ENCODE measurements at places on chromosomes 16 and 17.

DNA sequence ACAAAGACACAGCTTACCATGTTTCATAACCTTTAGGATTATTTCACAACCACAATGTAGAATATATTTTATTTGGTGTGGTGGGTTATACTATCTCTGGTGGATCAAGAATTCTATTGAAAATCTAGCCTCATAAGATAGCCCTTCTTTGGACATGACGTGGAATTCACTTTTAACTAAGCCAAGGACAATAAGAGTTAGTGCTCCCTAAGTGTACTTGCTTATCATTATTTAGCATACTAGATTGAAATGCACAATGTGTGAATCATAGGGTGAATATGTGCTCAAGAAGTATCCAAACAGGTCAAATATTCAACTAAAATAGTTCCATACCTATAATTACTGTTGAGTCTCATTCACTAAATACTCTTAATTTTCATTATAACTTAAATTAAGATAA is 1179.5 kb upstream of the GOT2 start:
- no peak for DNase-seq

DNA sequence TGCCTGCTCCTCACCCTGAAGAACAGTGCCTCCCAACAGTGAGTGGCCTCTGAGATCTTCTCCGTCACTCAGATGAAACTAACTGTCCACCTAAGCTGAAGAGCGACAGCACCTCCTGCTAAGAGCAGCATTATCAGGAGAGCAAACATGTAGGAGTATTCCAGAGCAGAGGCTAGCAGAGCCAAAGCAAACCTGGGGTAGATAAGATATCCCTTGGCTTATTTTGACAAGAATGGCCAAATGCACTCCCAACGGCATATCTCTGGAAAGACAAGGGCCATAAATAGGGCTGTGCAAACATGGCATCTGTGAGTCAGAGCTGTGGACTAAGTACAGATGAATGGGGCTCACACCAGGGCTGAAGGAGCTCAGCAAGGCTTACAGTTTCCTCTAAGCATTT is 96.3 kb downstream of the NDEL1 start:
- no peak for DNase-seq

DNA sequence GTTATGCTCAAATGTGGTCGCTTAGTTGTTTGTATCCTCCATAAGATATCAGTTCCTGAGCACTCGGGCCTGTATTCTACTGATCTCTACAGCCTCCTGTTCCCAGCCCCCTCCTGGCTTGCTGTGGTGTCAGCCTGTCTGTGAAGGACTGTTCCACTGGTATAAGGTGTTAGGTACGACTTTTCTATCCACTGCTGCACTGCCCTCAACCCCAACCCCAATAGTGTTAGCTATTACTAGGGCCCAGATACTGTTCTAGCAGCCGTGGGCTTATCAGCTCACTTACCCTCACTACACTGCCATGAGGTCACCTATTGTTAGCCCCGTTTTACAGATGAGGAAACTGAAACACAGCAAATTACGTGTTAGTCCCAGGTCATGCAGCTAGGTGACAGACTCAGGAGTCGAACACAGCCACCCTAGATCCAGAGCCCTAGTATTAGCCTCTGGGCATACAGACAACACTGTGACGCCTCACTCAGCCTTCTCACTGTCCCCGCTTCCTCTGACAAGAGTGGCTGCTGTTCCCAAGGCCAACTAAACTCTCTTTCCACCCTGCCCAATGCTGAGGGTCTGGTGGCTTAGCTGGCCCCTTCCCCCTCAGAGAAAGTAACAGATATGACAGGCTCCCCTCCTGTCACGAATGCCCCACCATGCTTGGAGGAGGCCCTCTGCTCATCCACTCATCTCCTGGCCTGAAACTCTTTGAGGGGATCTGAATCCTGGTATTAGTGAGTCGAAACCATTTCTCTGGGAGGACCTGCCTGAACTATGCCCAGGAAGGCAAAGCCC is 25.6 kb upstream of the ZNF652 start:
- no peak for DNase-seq

DNA sequence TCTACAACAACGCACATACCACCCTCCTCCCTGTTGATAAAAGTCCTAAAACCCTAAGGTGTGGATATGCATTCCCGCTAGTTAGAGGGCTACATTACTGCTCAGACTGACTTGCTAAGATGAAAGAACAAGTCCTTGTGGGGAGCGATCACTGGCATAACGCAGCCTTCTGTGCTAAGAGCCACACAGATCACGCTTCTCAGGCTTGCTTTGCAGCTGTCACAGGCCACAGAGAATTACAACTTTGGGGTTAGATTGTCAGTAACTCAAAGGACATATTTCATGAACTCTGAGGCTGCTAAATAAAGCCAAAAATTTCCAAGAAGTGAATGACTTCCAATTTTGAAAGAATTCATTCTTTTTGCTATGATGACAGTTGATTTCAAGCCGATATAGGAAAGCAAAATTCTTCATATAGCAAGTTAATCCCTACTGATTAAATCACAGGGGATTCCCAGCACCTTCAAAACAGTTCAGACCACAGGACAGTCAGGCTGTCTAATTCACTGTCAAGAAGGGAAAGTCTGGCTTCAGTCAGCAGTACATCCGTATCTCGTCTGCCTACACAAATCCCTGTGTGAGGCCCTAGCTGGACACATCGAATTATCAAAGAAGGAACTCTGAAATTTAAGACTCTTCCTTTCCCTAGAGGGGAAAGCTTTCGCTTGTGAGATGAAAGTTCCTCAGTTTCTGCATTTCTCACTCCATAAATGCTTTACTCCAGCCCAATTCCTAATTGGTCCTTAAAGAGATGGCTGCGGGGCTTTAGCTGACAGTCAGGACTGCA is 107.1 kb downstream of the VPS53 start:
- no peak for DNase-seq

DNA sequence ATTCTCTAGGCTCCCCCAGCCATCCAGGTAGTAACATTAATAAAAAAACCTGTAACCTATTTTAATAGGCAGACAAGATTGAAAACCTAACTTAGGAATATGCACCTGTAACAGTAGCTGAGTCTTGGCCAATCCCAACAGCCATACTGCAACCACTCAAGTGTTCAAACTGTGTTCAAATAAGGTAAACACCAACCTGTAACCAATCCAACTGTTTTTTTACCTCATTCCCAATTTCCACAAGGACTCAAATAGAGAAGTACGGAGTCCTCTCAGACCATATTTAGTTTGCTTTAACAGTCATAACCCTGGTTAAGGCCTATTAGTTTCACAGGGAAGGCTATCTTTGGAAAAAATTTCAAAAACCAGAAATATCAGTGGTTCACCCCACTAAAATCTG is 40.4 kb upstream of the NOS2 start:
- no peak for DNase-seq

- no peak for DNase-seq
Observed at GRCh38 chr17:44223541-44224071, 4.1 kb upstream of the UBTF start.

GRCh38 chr16:74556375-74556922 is 50.5 kb downstream of the GLG1 start:
- no peak for DNase-seq

GRCh38 chr17:56913353-56913866 is 439 bp downstream of the TRIM25 start:
- no peak for DNase-seq

GRCh38 chr17:19904924-19905323 is 37.2 kb upstream of the ULK2 start:
- DNase-seq = no peak

GRCh38 chr17:76843703-76844484 is 24.3 kb upstream of the MGAT5B start:
- no peak for DNase-seq

GRCh38 chr17:18246880-18247612 is 11.5 kb downstream of the FLII start:
- DNase-seq = no peak

DNA sequence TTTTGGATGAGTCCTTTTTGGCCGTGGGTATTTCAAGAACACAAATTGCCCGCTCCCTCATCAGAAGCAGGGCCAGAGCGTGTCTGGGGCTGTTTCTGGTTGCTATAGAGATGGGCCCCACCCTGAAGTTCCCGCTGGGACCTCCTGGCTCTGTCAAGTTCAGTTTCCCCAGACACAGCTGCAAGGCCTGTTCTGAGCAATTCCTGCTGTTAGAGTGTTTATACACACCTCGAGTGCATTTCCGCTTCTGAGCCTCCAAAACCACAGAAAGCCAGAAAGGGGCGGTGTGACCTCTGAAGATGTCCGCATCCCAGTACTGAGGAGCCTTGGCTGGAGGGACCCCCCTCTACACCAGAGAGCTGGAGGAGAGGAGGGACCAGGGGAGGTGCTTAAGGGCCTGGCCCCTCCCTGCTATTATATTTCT is 9.3 kb upstream of the WBP2 start:
- DNase-seq = no peak

DNA sequence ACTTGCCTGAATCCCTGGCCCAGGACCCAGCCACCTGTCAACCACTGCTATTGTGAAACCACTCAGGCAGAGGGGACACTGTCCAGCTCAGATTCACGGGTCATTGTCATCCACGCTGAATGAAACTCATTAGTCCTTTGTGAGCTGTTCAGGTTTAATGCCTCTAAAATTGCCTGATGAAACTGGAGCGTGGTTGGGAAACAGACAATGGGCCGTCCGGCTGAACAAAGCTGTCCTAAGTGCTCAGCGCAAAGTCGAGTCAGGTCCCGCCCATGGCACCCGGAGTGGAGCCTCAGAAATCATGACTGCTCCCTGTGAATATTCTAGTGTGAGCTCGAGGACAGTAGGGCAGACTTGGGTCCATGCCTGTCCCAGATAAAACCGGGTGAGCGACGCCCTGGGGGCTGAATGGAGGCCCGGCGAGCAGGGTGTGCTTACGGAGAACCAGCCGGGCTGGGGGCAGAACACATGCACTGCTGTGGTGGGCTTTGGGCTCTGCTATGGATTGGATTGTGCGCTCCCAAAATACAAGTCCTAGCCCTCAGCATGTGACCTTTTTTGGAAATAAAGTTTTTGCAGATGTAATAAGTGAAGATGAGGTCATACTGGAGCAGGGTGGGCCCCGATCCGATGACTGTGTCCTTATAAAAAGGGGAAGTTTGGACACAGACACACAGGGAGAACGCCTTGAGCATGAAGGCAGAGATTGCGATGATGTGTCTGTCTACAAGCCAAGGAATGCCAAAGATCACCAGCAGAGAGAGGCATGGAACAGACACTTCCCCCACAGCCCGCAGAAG is 12.9 kb upstream of the CMIP start:
- no peak for DNase-seq

- no peak for DNase-seq
Observed at GRCh38 chr17:81631482-81631881, 5.4 kb downstream of the NPLOC4 start.

DNA sequence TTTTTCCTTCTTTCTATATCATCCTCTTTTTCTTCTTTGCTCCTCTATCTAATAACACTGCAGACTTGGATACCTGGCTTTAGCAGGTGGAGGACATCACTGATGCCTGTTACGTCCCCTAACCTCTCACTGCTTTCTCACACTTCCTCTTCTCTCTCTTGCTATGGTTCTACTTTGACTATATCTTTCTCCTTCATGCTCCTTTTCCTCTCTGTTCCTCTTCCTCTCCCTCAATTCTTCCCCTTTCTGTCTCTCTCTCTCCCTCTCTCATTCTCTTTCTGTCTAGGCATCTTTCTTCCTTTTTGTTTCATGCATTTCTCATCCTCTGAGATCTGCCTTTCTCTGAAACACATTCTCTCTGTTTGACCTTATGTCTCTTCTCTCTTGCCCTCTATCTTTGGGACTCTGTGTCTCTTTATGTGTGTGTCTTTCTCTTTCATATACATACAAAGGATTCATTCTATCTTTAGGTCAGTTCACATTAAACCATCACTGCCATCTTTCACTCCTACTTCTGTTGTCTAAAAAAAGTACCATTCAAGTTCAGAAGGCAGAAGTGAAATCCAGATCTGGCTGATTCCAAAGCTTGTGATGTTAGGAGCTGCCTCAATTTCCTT is 353.7 kb downstream of the SHISA9 start:
- DNase-seq = no peak

DNA sequence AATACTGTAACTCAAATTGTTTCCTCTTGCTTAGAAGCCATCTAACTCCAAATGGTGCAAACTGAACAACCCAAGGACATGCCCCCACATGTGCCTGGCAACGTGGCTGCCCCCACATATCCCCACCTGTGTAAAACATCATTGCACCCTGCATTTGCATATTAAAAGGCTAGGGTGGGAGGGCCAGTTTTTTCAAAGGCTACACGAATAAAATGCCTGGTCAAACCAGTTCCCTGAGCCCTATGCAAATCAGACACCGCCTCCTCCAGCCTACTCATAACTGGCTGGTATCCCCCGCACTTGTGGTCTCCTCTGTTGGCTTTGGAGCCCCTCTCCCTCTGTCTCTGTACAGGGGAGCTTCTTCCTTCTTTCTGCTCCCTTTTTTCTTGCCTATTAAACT is 26.7 kb downstream of the C16orf54 start:
- DNase-seq = no peak

GRCh38 chr17:83192161-83192788 is 112.9 kb downstream of the METRNL start:
- DNase-seq = no peak

- DNase-seq = no peak
Observed at GRCh38 chr16:4498546-4499195, 22.5 kb downstream of the HMOX2 start.

GRCh38 chr16:17426451-17426850 is 44.3 kb downstream of the XYLT1 start:
- no peak for DNase-seq

- no peak for DNase-seq
Observed at GRCh38 chr17:74177018-74177450, 26.4 kb upstream of the RPL38 start.

DNA sequence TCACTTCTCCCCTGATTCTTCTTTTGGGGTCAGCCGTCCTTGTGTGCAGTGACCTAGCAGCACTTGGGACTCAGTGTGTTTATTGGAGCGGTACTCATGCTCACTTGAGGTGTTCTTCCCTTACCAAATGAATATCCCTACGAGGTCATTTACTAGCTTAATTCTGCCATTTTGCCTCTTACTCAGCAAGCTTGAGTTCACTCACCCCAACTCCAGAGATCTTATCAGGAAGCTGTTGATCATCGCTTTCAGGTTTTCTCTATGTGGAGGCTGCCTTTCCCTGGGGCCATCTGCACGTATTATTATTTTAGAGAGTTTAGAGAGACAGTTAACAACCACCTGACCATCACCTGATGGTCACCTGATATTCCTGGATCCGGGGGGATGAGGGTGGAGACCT is 1466.0 kb upstream of the GOT2 start:
- no peak for DNase-seq

DNA sequence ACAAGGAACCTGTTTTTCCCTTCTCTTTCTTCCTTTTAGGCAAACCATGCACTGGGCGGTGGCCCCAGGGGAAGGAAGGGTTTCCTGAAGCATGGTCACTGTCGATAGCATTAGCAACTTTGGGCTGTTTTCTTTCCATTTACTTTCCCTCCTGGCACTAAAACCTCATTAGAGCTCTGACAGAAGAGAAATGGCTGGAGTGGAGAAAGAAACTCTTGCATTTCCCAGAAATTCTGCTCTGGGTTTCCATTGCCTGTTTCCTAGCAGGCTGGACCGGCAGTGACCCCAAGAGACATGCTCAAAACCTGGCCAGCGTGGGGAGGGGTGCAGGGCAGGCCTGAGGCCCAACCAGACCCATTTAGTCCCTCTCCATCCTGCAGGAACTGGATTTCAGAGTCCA is 230.7 kb upstream of the CCL2 start:
- no peak for DNase-seq

All from NCI-H2081 treated with DMSO at 0.1 percent for 48 hours (cell line).